Glutamatergic neuron (in vitro differentiated cells): ENCODE measurements at places on chromosomes 5 and 9. TPM values are rescaled to one million over a fixed set of nuclear protein-coding genes. Genes with fewer than 3 reads are reported as not detected.

- DNase-seq: no peak
Measured at GRCh38 chr5:170095646-170096045, 10.1 kb upstream of the FOXI1 start.

DNA sequence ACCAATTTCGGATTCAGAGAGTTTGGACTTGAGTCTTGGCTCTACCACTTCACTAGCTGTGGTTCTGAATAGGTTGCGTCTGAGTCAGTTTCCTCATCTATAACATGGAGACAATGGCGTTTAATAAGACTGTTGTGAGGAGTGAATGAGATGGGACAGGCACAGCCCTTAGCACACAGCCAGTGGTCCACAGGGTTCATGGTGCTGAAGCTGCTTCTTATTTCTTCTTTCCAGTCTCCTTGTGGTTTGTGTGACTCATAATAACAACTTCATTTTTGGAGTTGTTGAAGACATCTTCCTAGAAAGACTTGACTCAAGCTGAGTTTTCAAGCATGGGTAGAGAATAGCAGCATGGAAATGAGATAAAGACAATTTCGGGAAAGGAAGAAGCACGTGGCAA lies 172.6 kb upstream of the PPP2R2B start:
- DNase-seq: no peak

DNA sequence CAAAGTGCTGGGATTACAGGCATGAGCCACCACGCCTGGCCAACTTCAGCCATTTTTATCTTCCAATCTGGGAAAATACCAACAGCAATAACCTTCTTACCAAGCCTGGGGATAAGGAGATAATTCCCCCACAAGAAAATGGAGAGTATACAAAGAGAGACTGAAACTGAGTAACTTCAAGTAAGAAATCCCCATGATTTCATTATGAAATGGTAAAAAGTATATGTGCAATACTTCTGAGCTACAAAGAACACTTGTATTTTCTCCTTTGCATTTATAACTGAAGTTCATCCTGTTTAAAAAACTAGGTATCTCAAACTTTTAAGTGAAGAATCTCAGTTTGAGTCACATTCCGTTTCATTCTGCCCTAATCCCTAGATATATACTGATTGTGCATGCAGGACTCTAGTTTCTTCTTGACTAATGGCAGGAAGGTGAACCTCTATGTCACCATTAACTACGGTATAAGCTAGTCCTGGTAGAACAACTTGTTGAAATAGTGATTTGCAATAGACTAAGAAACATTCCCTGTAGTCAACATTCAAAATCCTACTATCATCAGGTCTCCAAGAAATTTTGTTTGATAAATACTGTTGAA lies 2071.4 kb downstream of the MAT2B start:
- DNase-seq: no peak

Gene SLC34A1
- total RNA-seq: not detected

Gene CAVIN4
- 32.9 TPM for total RNA-seq

- DNase-seq: no peak
Measured at GRCh38 chr5:9169557-9169902, 376.3 kb downstream of the SEMA5A start.

DNA sequence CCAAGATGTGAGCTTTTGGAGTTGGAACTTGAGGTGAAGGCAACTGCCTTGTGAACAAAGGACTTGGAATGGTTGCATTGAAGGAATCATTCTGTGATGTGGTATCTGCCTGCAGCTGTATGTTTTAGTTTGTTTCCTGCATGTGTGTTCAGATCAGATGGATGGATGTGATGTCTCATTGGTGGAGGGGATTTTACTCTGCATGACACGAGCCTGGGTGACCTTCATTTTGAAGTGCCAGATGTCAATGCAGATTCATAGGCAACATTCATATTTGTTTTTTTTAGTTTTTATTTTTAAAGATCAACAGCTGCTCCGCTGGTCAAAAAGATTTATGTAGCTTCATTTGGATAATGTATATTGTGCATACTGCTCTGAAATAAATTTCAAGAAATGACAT lies 13.5 kb downstream of the FBXL7 start:
- DNase-seq: no peak

DNA sequence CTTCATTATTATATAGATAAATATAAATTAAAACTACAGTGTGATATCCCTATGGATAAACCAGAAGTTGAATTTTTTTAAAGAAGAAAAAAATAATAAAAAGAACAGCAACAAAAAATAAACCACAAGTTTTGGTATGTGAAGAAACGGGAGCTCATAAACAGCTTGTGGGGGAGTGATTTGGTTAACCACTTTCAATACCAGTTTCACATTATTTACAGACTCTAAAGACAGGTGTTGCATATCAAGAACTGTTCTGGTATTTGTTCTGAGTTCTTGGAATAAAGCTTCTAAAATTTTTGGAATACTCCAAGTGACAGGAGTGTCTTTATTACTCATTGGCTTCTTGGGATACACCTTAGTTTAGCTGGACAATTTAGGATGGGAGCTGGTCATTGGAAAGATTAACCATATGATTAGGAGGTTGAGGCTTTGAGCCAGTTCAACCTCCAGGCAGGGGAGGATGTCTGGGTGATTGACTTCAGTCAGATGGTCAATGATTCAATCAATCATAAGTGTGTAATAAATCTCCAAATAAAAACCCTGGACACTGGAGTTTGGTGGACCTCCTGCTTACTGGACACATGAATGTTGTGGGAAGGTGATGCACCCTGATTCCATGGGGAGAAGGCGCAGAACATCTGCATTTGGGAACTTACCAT lies 2223.1 kb upstream of the C9orf72 start:
- no peak for DNase-seq

DNA sequence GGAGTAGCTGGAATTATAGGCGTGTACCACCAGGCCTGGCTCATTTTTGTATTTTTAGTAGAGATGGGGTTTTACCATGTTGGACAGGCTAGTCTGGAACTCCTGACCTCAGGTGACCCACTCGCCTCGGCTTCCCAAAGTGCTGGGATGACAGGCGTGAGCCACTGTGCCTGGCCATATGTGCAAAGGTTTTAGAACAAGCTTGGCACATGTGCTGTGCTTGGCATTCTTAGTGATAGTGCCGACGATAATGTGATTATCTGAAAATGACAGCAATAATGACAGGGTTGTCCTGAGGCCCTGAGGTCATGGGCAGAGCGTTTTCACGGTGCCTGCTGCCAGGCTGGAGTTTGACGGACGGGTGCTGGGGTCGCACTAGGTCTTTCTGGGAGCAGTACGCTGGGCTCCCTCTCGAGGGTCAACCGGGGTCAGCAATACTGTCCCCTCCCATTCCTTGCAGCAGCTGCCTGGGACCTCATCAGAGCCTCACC lies 42.6 kb downstream of the HMCN2 start:
- no peak for DNase-seq

DNA sequence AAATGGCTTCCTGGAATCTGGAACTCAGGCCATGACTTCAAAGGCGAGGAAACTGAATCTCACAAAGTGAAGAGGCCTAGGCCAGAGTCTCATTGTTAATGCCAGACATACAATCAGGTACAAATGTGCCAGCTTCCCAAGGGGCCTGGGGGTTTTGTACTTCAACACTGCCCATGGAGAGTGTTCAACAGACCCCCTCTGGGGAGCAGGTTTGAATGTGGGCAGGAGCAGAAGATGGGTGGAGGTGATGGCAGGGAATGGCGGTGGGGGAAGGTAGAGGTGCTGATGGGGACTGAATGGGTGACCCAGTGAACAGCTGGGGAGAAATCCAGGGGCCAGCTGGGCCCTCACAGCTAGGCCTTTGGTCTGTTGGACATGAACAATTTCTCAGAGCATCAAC lies 12.0 kb downstream of the FOXI1 start:
- DNase-seq: no peak

GRCh38 chr5:110251366-110251765 lies 475.1 kb downstream of the TMEM232 start:
- DNase-seq: no peak

DNA sequence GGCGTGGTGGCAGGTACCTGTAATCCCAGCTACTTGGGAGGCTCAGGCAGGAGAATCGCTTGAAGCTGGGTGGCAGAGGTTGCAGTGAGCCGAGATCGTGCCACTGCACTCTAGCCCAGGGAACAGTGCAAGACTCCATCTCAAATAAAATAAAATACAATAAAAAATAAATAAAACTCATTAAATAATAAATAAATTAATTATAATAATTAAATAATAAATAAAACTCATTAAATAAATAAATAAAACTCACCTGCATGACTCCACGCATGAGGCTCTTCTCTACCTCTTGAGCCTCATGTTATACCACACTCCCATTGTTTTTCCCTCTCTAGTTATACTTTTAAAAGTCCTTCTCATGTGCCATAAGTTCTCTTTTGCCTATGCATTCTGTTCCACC lies 995.4 kb downstream of the MAT2B start:
- no peak for DNase-seq

- DNase-seq: peak; percentile 62
Measured at GRCh38 chr5:59367791-59368394, 525.6 kb downstream of the PDE4D start.

- DNase-seq: peak; percentile 84
Measured at GRCh38 chr5:73448463-73449136, at the start of gene FOXD1. Gene FOXD1, minus strand, starts transcription at chr5:73448777. Its CDS starts 415 bp downstream, at chr5:73448362.

Gene IL5
- not detected for total RNA-seq

Gene SOWAHA
- 0.12 TPM for total RNA-seq

- DNase-seq: no peak
Measured at GRCh38 chr5:67814569-67815311, 400.8 kb upstream of the PIK3R1 start.

DNA sequence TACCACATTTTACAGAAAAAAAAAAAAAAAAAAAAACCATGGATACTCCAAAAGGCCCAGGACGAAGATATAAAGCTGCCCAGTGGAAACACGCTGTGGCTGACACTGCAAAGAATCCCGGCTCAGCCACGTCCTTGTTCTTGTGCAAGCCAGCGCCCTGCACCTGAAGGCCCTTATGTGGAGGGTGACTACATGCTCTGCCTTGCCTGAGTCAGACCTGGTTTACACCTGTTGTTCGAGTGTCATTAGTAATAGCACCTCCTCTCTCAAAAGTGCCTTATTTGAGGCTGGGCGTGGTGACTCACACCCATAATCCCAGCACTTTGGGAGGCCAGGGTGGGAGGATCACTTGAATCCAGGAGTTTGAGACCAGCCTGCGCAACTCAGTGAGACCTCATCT lies 54.3 kb upstream of the ZSWIM6 start:
- no peak for DNase-seq

- DNase-seq: no peak
Measured at GRCh38 chr5:137572042-137572695, 73.0 kb upstream of the SPOCK1 start.

GRCh38 chr9:91126761-91127445 lies 234.8 kb downstream of the AUH start:
- DNase-seq: no peak

DNA sequence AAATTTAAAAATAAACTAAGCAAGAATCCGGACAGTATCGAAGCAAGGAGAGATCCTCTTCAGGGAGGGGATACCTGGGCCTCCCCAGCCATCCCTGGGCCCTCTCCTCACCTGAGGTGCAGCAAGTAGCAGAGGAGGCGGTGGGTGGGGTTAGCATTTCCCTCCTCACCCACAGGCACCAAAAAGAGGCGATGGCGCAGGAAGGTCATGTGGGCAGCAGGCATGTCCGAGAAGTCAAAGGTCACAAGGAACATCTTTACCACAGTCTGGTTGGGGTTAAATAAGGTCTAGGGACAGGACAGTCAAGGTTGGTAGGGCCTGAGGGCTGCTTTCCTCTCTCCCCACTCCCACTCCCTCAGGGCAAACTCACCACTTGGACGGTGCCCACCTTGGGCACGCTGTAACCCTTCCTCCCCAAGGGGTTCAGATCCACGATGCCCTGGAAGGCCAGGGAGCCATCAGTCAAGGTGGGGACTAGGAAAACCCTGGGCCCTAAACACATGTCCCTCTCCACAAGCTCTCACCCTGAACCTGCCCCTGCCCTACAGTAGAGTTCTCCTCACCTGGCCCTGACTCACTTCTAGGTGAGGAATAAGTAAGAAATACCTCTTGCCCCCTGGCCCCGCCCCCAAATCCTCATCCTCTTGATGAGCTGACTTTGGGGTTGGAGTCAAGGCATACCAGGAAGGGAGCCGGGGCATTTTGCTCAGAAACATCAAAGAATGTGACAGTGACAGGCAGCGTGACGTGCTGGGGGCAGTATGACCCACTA lies 2.8 kb upstream of the STOML2 start:
- no peak for DNase-seq

Gene PCA3
- total RNA-seq: not detected

Gene SPINK4
- total RNA-seq: not detected

DNA sequence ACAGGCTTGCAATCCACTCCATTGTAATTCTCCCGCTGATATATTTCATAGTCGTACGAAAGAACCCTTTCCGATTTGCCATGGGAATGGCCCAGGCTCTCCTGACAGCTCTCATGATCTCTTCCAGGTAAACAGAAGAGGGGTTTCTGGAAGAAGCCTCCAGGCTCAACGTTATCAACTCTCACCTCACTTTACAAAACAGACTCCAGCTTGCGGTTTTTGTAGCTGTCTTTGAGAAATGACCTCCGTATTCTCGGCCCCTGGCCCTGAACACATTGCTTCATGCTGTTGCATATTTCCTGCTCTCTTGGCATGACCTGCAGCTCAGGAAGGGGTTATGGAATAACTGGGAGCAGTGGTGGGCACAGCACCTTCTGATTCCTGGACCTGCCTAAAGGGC lies 85.7 kb downstream of the SLC1A1 start:
- DNase-seq: no peak

- DNase-seq: no peak
Measured at GRCh38 chr9:93574091-93574899, 2.1 kb upstream of the PHF2 start.

GRCh38 chr9:113350937-113351336 lies 1.6 kb downstream of the BSPRY start:
- no peak for DNase-seq

Gene IRX1
- total RNA-seq: 69.3 TPM

Gene PCDHA6
- total RNA-seq: 29.8 TPM

Gene PFN3
- total RNA-seq: not detected

GRCh38 chr5:68067291-68067690 lies 148.3 kb upstream of the PIK3R1 start:
- DNase-seq: no peak

DNA sequence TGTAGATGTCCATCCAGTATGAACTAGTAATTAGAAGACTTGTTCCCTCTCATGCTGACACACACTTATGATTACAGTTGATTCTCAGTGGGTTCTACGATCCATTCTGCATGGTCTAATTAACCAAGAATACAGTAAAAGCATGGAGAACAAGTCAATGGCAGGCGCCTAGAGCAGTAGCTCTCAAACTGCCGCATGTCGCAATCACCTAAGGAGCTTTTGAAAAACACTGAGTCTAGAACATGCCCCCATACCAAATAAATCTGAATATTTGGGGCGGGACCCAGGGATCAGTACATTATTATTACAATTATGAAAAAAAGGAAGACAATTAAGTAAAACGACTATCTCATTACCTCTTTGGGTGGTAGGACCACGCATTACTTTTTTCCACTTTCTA lies 26.7 kb upstream of the CEP78 start:
- no peak for DNase-seq

Gene KIF4B
- total RNA-seq: not detected

Gene ALG2
- 19.0 TPM for total RNA-seq
